ENCODE measurements at places on chromosomes 4 and X.

- no peak for DNase-seq
These were observed 267.2 kb downstream of the MAPK10 start for GRCh38 chr4:86092684-86093083.

DNA sequence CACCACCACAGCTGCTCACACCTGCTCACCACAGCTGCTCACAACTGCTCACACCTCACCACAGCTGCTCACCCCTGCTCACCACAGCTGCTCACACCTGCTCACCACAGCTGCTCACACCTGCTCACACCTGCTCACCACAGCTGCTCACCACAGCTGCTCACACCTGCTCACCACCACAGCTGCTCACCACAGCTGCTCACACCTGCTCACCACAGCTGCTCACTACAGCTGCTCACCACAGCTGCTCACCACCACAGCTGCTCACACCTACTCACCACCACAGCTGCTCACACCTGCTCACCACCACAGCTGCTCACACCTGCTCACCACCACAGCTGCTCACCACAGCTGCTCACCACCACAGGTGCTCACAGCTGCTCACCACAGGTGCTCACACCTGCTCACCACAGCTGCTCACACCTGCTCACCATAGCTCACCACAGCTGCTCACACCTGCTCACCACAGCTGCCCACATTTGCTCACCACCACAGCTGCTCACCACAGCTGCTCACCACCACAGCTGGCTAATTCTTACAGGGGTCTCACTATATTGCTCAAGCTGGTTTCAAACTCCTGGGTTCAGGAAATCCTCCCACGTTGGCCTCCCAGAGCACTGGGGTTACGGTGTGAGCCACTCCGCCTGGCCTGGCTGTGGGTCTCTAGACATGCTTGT lies 30.4 kb upstream of the CPLX1 start:
- DNase-seq = no peak

DNA sequence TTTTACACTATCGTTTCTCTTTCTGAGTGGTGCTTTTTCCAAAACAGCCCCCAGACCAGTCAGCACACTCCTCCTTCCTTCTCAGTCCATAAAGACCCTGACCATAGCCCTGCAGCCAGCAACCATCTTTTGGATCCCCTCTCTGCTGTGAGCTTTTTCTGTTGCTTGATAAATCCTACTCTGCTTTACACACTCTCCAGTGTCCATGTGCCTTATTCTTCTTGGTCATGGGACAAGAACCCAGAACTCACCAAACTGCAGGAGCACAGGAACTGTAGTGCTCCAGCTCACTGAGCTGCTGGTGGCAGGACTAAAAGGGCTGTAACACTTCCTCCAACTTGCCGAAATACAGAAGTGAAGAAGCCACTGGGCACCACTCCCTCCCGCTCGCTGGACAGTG lies 32.5 kb downstream of the COX18 start:
- DNase-seq = no peak

DNA sequence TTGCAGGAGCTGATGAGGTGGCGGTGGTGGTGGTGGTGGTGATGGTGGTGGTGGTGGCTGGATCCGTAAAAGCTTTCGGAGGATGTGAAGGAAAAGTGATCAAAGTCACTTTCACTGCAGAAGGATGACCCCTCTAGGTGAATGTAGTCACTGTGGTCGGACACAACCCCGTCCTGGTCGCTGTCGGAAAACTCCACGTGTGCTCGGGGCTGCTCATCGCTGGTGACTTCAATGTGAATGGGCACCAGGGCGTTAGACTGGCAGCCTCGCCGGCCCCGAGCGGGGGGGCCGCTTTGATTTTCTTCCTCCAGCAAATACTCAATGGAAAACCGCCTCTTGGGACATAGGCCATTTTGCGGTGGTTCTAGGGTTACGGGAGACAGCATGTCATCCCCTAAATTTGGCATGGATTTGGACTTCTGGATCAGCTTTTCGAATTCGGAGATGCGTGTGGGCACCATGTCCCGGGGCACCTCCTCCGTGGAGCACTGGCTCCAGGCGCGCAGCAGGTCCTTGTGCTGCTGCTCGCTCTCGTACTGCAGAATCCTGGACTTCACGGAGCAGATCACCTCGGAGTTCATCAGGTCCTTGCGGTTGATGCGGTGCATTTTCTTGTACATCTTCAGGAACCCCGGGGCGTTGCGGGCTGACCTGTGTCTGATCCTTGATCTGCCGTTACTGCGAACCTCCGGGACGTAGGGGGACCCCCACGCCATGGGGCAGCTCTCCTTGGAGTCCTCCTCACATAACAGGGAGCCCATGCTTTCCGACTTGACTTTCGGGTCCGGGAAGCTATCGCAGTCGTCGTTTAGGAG lies 88.3 kb upstream of the PDLIM3 start:
- DNase-seq = no peak

- peak; percentile 33 for DNase-seq
These were observed 34.8 kb downstream of the DOCK11 start for GRCh38 chrX:118530219-118530911.

DNA sequence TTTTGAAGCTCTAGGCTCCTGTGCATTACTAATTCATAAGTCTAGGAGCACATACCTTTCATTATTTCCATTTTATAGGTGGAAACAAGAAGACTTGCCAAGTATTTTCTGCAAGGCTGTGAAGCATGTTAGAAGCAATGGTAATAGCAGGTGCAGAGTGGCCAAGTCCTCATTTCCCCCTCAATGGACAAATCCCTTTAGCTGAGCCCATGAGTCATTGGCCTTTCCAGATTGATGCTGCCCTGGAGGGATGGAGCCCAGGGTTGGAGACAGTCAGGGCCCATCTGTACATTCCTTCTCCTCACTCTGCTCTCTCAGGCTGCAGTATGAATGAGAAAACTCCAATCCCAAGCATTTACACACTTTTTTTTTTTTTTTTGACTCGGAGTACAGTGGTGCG lies 6.6 kb downstream of the MGST2 start:
- DNase-seq = peak; percentile 16

DNA sequence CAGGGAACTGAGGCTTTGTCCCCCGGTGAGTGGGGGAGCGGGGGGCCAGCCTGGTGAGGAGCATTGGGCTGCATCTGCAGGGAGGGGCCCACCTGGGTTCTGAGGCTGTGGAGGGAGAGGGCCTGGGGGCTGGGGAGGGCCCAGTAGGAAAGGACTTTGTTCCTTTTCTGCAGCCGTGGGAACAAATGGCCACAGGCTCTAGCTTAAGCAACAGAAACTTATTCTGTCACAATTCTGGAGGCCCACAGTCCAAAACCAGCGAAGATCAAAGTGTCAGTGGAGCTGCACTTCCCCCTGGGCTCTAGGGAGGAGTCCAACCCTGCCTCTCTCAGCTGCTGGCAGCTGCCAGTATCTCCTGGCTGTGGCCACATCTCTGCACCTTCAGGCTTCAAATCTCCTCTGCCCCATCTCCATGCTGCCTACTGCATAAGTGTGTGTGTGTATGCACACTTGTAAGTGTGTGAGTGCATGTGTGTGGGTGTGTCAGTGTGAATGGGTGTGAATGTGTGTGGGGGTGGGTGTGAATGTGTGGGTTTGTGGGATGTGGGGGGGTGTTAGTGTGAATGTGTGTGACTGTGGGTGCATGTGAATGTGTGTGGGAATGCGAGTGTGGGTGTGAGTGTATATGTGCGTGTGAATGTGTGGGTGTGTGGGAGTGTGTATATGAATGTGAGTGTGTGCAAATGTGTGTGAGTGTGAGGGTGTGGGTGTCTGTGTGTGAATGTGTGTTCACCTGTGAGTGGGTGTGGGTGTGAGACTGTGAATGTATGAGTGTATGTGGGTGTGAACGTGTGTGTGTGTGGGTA lies 204.5 kb upstream of the PSAPL1 start:
- DNase-seq = no peak

DNA sequence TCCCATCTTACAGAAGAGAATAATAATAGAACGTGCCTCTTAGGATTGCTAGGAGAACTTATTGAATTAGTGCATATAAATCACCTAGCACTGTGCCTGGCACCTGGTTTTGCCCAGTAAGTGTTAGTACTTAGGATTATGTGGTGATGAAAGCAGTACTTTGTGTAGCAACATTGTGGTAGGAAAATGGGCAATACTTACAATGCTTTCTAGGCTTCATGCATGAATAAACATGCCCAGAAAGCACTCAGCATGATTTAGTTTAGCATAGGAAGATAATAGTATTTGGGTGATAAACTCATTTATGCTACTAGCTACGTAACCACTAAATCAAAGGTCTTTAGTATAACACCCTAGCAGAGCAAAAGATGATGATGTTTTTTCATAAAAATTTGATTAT lies 105.6 kb downstream of the NEUROG2 start:
- no peak for DNase-seq

DNA sequence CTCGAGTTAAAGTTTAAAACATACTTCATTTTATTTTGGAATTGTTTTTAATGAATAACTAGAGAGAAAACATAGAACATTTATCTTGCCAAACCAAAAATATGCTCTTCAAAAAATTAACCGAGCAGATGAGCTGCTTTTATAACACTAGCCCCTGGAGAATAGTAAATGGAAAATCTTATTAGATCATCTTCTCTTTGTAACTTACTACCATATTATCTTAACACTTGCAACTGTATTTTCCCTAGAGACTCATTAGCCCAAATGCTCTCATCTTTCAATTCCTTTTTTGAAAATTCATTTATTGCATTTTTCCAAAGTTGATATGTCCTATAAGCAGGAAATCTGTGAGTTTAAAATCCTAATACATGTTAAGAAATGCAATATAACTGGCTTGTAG lies 143.3 kb downstream of the CAMK2D start:
- DNase-seq = no peak

- DNase-seq = no peak
These were observed 82.8 kb upstream of the TCEAL2 start for GRCh38 chrX:102042372-102043325.
